NCI-H2029 (cell line): ENCODE measurements at places on chromosomes 7 and 10.

GRCh38 chr10:50605269-50605950 lies 18.3 kb downstream of the SGMS1 start:
- peak; percentile 15 for DNase-seq

GRCh38 chr7:3884543-3884942 lies 583.5 kb downstream of the SDK1 start:
- DNase-seq: no peak

DNA sequence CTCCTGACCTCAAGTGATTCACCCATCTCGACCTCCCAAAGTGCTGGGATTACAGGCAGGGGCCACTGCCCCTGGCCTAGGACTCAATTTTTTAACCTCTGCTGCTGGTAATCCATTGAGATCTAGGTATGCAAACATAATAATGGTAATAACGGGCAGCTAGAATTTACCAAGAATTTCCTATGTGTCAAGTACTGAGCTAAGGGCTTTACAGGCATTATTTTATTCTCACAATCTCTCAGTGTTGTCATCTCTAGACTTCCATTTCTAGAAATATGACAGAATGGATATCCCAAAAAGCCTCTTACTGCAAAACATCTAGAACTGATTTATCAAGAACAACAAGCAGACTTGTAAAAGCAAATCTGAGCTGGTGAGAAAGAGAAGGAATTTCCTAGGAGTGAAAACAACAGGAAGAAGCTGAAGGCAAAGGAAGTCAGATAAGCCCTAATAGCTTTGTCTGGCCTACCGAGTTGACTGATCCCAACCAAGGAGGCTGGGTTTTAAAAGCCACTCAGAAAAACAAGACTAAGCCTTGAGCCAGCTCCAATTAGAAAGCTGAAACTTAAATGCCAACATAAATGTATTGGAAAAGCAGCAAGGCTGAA lies 70.6 kb downstream of the CCDC71L start:
- DNase-seq: no peak

DNA sequence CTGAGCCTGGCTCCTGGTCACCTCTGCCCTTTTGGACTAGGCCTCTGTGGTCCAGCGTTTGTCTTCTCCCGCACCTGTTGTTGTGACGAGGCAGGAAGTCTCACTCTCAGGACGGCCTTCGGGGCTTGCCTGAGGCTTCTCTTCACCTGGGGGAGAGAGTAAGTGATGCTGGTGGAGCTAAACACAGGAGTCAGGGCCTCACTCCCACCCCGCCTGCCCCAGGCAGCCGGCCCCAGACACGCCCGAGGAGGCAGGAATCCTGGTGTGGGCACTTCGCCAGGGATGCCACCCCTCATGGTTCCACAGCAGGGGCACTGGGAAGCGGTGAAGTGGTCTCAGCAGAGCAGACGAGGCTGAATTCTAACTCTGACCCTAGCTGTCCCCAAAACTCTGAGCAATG lies 42.4 kb downstream of the IL2RA start:
- DNase-seq: no peak

GRCh38 chr7:36303202-36304098 lies 86.2 kb upstream of the ANLN start:
- DNase-seq: peak; percentile 99
